ENCODE measurements at places on chromosomes 7 and 10.
A peak's percentile ranks its signal among the peaks of the same experiment; 100 is the strongest.

DNA sequence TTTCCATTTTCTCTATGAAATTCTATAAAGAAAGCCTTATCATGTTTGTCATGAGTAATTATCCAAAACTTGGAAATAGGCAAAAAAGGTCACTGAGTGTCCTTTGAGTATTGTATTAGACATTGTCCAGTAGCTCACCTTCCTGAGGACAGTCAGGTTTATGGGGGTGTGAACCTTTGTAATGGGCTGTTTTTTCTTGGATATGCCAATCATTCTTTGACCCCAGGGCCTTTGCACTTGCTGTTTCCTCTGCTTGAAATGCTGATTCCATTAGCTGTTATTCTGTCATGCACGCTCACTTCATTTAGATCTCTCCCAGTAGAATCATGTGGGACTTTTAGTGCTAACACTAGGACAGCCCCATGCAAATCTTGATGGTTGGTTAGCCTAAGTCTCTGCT, 4.9 kb downstream of the CCDC172 start:
- DNase-seq, result no peak

GRCh38 chr10:120506674-120507073, 49.6 kb downstream of the PLPP4 start:
- no peak for DNase-seq

DNA sequence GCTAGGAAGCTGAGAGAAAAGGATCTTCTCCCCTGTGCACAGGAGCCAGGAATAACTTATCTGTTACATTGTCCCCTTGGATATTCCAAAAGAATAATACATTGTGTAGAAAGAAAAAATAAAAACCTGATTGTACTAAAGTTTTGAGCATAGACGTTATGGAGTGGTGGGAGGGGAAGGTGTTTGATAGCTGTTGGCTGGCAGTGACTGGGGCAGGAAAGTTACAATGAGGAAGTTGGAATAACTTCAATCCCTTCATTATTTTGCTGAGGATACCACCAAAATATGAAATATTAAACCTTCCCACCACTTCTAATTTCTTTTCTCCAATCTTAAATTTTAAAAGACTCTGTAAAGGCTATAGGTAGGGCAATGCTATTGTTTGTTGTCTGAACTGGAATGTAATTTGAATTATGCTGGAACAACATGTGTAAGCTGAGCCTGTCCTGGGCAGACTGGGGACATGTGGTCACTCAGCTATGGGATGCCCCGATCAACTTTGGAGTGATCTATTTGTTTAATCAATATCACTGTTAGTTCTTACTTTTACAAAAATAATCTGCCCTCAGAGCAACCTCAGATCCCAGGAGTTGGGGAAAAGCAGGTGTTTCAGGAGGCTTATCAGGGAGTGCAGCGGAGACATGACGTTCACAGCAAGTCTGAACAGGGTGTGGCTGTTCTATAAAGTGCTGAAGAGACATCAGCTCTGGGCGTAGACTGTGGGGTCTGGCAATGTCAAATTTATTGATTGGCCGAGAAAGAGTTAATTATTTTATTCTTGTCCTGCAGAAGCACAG, 20.8 kb downstream of the CYP3A43 start:
- DNase-seq, result no peak

DNA sequence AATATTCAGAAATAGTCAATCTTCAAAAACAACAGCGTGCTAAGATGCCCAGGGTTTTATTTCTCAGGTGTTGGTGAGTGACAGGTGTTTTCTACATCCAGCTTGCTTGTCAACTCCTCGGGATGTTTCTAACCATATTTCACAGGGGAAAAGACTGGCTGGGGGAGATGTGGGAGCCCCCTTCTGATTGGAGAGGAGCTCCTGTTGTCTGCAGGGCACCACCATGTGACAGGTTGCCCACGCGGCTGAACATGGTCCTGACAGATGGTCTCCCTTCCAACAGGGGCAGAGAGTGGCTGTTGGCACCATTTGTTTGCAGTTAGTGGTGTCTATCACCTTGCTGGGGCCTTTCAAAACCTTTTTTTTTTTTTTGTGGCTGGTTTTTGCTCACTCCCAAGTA, 16.5 kb upstream of the GPR26 start:
- DNase-seq, result no peak

DNA sequence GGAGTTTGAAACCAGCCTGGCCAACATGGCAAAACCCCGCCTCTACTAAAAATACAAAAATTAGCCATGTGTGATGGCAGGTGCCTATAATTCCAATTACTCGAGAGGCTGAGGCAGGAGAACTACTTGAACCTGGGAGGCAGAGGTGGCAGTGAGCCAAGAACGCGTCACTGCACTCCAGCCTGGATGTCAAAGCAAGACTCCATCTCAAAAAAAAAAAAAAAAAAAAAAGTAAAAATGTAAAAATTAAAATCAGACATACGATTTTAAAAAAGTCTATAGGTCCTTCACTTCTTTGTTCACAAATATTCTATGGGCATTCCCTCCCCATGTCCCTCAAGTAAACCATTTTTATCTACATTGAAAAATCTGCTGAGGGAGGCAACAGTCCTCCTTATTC, 34.9 kb upstream of the TLL2 start:
- no peak for DNase-seq

- DNase-seq, result no peak
These were observed 96.4 kb upstream of the CACNA2D1 start for GRCh38 chr7:82539969-82540368.

- DNase-seq, result no peak
These were observed 166.3 kb upstream of the RNF32 start for GRCh38 chr7:156474241-156474743.

DNA sequence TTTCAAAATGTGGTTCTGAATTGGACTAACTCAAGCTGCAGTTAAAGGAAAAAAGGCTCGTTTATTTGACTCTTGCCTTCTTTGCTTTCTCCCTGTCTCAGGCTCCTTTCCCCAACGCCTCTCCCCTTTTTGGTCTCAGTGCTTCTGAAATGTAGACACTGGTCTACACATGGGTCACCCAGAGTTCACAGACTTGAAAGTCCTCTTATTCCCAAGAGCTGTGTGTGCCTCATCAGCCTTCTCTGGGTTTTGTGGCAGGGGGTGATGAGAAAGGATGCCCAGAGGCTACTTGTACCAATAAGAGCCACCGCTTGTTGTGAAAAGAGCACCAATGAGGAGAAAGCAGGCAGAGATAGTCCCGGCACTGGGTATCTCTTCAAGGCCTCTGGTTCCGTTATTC, 125.7 kb downstream of the BICC1 start:
- no peak for DNase-seq

- no peak for DNase-seq
These were observed 20.1 kb downstream of the CHST3 start for GRCh38 chr10:71984126-71984808.

DNA sequence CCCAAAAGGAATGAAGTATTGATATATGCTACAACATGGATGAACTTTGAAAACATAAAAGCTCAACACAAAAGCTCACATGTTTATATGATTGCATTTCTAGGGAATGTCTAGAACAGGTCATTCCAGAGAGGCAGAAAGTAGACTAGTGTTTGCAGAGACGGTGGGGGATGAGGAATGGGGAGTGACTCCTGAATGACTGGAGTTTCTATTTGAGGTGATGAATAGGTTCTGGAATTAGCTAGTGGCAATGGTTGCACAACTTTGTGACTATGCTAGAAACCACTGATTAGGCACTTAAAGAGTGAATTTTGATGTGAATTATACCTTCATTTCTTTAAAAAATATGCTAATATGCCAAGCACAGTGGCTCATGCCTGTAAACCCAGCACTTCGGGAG, 6.9 kb downstream of the KPNA7 start:
- DNase-seq, result no peak

GRCh38 chr10:44383749-44384600, 922 bp downstream of the CXCL12 start:
- DNase-seq, result no peak

- no peak for DNase-seq
These were observed 3.0 kb downstream of the VOPP1 start for GRCh38 chr7:55569269-55569663.

- no peak for DNase-seq
These were observed 1239.2 kb downstream of the REEP3 start for GRCh38 chr10:64760371-64760770.

GRCh38 chr7:48298779-48299178, 127.5 kb downstream of the ABCA13 start:
- no peak for DNase-seq

DNA sequence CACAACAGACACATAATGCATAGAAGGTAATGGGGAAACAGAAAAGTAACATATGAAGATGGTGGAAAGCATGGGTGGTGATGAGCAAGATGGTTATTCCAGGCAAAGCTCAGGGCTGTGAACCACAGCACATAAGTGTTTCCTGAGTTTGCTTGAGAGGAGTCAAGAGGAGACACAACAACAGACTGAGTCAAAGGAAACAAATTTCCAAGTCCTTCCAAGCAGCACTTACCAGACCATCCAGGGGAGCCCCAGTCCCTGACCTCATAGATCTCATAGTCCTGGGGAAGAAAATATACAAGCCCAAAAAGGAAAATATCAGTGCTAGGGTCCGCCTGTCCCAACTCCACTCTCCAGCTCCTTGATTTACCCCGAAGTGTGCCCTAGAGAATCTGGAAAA, 216.6 kb upstream of the FZD1 start:
- DNase-seq, result no peak

DNA sequence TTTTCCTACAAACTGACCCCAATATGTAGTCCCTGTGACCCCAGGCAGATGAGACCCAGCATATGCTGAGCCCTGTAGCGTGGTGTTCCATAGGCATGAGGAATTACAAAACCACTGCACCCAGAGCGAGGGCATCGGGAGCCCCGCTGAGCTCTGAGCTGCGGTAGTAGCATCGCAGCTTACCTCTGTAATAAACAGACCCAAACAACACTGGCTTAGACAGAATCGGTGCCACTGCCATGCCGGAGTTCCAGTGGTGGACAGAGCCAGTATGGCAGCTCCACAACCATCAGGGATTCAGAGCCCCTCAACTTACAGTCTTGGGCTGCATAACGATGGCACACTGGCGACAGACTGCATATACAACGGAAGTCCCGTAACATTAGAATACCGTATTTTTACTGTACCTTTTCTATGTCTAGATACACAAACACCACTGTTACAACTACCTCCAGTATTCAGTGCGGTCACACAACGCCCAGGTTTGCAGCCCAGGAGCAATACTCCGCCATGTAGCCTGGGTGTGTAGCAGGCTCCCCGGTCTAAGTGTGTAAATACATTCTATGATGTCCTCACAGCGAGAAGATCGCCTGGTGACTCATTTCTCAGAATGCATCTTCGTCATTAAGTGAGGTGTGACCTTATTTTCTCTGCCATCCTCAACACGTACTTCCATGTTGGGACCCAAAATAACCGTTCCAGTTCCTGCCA, 68.8 kb downstream of the PROSER2 start:
- no peak for DNase-seq

DNA sequence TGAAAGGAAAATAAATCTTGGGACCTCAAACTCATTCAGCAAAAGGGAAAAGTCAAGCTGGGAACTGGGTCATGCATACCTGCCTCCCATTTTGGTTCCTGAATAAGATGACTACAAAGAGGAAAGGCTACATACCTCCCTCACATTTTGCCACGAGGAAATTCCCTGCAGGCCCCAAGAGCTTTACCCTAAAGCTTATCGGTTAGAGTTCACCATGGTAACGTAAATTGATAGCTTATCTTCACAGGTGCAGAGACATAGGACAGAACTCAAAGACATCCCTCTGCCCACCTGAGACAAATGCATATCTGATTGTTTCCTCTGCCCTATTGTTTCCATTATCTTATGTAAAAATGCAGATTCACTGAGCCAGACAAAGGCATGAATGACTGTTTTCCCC, 31.5 kb upstream of the GRB10 start:
- DNase-seq, result no peak

DNA sequence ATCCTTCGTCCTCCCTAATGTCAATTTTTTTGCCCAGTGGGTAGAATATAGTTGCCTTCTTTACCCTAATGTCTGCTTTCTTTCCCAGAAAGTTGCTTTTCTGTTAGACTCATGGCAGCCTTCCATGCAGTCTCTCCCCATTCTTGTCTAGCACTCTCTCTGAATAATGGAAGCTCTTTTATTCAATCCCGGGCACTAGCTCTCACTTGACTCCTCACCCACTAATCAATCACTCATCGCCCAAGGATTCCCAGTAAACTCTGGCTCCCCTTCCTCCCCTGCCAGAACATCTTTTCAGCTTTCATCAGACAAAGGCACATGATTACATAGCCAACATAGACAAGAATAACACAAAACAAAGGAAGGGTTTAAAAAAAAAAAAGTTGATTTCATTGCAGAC, 100.2 kb upstream of the RELN start:
- no peak for DNase-seq

DNA sequence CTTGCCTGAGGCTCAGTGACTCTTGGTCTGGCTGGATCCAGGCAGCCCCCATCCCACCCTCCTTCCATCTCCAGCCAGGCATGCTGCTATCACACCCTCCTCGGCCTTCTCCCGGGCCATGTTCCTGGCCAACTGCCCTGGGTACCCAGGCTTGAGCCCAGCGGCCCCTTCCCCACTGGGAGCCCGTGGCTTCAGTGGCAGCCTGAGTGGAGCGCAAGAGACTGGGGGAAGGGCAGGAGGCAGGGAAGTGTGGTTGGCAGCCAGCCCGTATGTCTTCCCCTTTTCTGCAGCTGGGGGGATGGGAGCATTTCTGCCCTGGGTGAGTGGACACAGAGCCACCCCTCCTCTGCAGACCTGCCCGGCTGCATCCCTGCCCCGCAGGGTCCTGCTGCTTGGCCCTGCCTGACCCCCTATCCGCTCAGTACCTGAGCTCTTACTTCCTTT, 148.5 kb downstream of the ARHGAP22 start:
- DNase-seq, result no peak

- DNase-seq, result no peak
These were observed 78.1 kb upstream of the NEBL start for GRCh38 chr10:20975236-20975635.

DNA sequence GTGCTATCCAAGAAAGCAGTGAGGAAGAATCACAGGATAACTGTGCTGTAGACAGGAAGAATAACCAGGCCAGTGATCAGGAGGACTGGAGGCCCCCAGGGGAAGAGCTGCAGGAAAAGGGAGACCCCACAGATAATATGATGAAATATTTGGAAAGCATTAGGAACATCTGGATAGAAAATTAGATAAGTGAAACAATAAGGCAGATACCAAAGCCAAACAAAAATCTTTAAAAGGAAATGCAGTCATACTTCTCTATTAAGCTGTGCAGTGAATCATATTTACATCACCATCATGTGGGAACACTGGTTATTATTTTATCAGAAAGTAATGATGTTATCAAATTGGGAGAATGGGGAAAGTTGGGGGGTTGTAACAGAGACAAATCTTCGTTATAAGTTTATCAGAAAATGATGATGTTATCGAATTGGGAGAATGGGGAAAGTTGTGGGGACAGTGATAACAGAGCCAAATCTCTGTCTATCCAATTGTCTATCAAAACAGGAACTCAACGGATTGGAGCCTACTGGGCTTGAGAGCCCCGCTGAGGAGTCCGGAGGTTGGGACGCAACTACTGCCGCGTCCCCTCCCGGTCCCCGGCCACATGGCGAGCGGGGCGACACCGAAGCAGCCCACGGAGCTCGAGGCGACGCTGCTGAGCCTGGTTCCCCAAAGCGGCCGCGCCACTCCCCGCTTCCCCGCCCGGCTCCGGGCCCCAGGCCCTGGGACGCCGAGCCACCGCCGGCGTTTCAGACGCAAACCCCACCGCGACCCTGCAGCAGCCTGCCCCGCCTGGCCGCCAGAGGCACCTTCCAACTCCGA, 14.0 kb upstream of the RALA start:
- no peak for DNase-seq

- DNase-seq, result peak; percentile 54
These were observed at the start of gene PON3 for GRCh38 chr7:95396136-95397032. Gene PON3, minus strand, starts transcription at chr7:95396375. Its CDS starts 25 bp downstream, at chr7:95396350.

Measured in iPS DF 19.7 (cell line).